Astrocyte of the spinal cord (primary cell): ENCODE measurements at places on chromosomes 5 and 9.

GRCh38 chr9:91428927-91429351, 5.3 kb upstream of the NFIL3 start:
- DNase-seq, result no peak

- DNase-seq, result peak; percentile 79
Measured at GRCh38 chr9:95507464-95508241, 9.1 kb downstream of the PTCH1 start.

GRCh38 chr9:97487861-97488260, 13.6 kb upstream of the TMOD1 start:
- no peak for DNase-seq

GRCh38 chr5:92922231-92922967, 658.6 kb downstream of the NR2F1-AS1 start:
- DNase-seq, result peak; percentile 44

DNA sequence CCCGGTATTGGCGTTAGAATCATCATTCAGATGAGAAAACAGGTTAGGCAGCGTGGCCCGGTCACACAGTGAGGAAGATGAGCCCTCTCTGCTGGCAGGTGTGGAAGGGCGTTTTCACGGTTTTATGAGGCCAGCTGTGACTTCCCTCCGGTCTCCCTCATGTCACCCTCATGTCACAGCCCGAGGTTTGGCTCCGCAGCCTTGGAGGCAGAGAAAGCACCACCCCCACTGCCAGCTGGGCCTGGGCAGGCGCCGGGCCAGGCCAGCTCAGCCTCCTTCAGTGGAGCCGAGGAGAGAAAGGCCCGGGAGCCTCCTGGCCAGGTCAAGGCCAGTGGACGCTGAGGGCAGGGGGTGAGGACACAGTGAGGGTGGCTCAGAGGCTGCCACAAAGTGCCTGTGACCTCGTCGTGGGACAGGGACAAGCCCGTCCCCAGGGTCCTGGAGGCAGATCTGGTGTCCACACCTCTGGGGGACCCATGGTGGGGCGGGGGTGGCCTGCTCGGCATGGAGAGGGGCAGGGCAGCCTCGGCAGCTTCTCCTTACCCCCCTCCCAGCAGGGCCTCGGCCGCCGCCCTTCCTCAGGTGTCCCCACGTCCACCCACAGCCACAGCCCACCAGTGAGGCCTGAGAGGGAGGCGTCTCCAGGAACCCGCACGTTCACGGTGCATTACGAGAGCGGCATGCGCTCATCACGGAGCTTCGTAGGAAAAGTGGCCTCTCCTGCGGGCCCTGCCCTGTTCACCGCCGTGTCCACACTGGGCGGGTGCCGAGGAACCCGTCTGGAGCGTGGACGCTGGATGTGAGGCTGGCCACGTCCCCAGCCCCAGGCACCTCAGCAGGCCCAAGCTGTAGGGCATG, 32.2 kb downstream of the EXD3 start:
- DNase-seq, result no peak

GRCh38 chr9:2041736-2042135, 26.6 kb downstream of the SMARCA2 start:
- DNase-seq, result no peak
